ENCODE measurements at places on chromosomes 11 and 22. TPM values are rescaled to one million over a fixed set of nuclear protein-coding genes. Genes with fewer than 3 reads are reported as not detected.

The DENND6B gene
- 10.1 TPM for polyA plus RNA-seq

The SCN3B gene
- polyA plus RNA-seq: 2.2 TPM

The CLDN5 gene
- 30.8 TPM for polyA plus RNA-seq

GRCh38 chr11:71117311-71117710, 135.1 kb downstream of the SHANK2 start:
- DNase-seq: no peak

GRCh38 chr11:84922836-84923235, 704.3 kb downstream of the DLG2 start:
- no peak for DNase-seq

GRCh38 chr11:48037709-48038468, 57.5 kb downstream of the PTPRJ start:
- no peak for DNase-seq

DNA sequence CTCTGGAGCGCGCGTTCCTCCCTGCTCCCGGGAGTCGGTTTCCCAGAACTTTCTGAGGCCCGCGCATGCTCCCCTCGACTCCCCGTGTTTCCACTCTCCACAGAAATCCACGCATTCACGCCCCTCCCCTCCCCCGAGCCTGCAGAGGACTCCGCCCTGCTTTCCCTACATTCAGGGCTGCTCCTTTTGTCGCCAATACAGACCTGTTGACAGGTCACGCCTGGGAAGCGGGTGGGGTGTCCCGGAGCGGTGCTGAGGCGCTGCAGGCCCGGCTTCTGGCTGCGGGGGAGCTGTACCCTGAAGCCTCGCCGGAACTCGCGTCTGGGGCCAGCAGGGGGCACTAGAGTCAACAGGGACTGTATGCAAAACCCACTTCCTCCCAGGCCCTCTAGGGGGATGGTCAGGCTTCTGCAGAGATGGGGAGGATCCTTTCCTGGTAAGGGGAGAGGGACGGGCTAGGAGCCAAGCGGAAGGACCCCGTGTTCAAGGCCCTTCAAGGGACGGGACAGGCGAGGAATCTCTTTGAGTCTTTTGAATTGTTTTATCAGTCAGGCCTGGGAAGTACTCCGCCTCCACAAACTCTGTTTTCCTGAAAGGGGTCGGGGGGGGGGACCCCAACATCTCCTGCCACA, at the start of gene PRAME:
TSS of gene PRAME (minus strand) at position 294 of the 632 bp plus-strand sequence. CDS start 2,433 bp downstream, outside the sequence.
- DNase-seq: peak; percentile 16

GRCh38 chr22:46829117-46829891, 66.9 kb downstream of the TBC1D22A start:
- DNase-seq: no peak

DNA sequence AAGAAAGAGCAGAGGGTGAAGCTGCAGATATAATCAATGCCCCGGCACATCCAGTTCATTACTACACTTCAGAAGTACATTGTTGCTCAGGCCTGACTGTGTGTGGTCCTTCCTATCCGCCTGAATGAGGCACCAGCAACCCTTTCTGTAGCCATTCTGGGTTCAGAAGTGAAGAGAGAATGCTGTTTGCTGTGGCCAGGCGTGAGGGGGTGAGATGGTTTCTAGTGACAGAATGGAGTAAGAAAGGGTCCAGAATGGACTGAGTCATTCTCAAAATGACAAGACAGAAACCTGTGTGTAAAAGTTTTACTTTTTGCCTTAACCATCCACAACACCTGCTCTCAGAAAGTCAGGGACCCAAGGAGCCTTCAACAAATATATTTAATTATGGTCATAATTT, 334.8 kb downstream of the GUCY1A2 start:
- DNase-seq: no peak

- DNase-seq: no peak
Measured at GRCh38 chr11:47348859-47349258, 3.6 kb downstream of the MYBPC3 start.

GRCh38 chr11:43381802-43382201, 23.1 kb downstream of the TTC17 start:
- DNase-seq: no peak

- no peak for DNase-seq
Measured at GRCh38 chr11:114596175-114596919, 761 bp upstream of the NXPE4 start.
